ENCODE measurements at places on chromosomes 5 and 9.

DNA sequence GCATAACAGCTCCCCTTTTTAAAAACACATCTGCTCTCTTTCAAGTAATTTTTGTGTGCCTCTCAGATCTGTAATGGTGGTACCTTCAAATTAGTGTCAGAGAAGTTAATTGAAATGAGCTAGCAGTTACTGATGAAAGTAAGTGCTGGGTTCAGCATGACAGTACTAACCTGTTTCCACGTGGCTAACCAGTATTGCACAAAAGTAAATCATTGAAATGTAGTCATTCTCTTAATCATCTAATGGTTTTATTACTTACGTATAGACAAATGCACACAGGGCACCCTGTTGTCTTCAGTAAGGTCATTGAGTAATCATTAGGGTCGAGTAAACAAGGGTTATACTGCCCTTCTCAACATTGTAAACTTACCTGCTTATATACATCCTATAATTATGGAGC, 157.8 kb upstream of the PRR16 start:
- no peak for DNase-seq

GRCh38 chr5:82793808-82794419, 283.3 kb downstream of the TMEM167A start:
- peak; percentile 38 for DNase-seq

DNA sequence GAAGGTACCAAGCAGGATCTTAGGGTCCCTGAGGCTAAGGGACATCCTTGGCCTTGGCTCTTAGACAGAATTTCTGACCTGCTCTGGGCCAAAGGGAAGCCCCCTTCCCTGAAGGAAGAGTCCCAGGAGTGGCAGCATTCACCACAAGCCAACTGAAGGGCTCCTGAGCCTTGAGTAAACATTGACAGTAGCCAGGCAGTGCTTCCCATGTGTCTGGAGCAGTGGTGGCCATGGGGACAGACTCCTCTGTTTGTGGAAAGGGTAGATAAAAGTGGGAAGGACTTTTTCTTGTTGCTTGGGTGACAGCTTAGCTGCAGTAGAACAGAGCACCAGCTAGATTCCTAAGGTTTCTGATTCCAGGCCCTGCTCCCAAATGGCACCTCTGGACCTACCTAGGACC, 61.4 kb upstream of the VLDLR start:
- peak; percentile 11 for DNase-seq

DNA sequence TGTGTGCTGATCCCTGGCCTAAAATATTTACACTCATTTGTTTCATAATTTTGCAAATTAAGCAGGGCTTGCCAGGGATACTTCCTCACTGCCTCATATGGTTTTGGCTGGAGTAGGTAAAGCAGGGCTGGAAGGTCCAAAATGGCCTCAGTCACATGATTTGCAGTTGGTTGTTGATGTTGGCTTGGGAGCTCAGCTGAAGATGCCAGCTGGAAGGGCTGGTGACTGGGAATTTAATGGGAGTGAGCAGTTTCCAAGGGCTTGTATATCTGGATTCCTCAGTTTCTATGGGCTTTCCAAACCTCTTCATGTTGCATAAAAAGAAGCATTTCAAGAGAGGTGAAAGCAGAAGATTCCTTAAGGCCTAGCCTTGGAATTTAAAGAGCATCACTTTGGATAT, 729.3 kb downstream of the CDH18 start:
- no peak for DNase-seq

DNA sequence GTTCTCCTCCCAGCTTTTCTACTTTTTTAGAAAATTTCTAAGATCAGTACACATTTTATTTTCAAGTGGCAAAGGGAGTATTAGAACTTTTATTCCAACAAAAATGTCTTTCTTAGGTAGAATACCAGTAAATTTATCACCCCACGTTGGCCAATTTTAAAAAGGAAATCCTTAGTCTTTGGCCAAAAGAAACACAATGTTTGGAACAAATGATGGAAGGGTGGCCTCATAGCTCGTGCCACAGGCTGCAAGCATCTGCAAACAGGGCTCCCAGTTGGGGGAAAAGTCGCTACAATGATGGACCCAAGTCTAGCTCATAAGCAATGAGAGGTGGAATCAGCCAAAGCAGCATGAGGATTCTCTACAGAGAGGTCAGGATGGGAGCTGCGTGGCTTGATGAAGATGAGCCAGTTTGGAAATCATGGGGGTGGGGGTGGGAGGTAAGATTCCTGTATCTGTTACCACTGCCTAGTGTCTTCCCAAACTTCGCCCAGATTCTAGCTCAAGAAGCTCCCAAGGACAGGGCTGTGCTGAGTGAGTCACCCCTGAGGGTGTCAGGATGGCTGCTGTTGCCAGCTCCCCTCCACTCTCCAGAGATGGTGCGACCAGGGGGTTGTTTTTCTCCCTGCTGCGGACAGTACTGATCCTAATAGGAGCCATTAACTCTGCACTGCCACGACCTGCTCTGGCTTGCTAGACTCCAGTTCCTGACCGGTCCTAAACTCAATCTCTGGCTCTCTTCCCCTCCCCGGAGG, 75.6 kb downstream of the DCP2 start:
- DNase-seq: no peak

DNA sequence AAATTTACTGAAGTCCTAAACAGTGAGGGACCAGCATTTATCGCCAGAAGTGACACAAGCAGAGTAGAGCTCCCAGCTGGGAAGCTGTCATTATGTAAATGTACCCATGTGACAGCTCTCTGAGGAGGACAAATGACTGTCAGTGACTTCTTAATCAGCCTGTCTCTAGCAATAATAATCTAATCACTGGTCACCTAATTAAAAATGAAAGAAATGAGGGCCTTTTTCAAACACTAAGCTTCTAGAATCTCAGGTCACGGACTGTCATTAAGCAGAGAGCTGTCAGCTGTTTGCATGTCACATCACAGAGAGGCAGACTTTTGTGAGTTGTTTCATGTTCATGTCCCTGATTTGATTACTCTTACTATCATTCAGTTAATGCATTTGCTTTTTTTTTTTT, 77.9 kb upstream of the FBXL17 start:
- DNase-seq: no peak

DNA sequence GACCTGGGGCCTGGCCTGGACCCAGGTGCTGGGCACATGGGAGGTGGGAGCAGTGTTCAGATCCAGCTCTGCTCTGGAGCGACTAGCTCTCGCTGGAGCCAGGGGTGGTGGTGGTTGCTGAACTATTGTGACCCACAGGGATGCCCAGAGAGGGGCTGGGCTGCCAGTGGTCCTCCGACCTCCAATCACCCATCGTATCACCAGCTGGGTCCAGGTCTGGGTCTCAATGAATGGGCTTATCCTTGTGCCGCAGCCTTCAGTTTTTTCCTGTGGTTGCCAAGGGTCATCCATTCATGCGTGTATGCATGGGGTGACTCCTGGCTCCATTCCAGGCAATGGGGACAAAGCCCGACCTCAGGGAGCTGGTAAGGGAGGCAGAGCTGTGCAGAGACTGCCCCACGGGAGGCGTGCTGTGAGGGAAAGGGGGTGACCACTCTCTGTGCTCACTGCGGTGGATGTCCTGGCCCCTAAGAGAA, 68.6 kb upstream of the RNF130 start:
- DNase-seq: no peak
